ENCODE measurements at places on chromosomes 3 and 15.

- DNase-seq: no peak
Observed at GRCh38 chr15:31222773-31223341, 103.8 kb upstream of the KLF13 start.

GRCh38 chr3:11247362-11247761 is 24.8 kb upstream of the ATG7 start:
- no peak for DNase-seq

- no peak for DNase-seq
Observed at GRCh38 chr3:14541646-14542045, 1.5 kb upstream of the GRIP2 start.

DNA sequence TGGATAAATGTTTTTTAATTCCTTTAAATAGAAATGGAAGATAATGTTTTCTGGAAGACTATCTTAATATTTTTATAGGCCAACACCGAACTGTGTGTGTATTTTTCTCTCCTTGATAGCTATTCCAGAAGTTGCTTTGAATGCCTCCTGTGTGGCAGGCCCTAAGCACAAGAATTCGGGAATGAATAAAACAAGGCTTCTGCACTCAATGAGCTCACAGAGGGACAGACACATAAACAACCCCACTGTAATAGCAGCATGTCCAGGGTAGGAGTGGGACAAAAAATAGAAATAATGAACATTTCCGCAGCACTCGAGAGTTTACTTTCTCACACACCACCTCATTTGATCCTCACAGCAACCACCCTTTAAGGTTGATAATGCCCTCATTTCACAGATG is 18.0 kb downstream of the SRGAP3 start:
- no peak for DNase-seq

GRCh38 chr3:9957214-9957613 is 5.0 kb upstream of the PRRT3 start:
- no peak for DNase-seq

DNA sequence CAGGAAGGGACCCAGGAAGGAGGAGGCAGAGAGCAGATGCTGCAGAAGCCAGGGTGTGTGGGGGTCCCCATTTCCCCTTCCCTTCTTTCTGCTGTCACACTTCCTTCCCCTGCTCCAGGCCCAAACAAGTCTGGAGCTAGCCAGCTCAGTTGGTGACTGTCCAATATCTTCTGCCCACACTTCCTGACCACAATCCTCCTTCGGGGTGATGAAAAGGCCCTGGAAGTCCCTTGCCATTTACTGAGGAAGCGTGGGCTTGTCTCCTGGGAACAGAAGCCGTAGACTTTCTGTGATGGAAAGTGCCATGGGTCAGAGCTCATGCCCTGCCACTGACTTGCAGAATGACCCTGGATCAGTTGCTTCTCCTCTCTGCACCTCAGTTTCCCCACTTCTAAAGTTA is 39.0 kb downstream of the ANAPC13 start:
- no peak for DNase-seq

DNA sequence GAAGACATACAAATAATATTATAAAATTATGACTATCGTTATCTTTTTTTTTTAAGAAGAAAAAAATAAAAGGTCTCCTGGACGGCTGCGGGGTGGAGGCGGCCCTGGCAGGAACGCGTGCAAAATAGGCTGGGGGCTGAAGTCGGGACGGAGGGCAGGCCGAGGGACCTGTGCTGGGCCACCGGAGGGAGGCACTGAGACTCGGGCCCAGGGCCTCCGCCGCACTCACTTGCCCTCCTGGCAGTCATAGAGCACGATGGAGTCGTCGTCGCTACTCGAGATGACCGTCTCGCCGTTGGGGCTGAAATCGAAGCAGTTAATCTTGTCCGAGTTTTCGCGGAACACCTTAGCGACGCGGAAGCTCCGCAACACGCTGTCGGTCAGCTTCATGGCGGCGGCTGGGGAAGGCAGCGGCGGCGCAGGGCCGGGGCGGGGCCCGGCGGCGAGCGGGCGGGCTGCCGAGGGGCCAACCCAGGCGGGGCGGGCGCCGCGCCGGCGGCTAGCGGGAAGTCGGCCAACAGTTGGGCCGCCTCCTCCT is 408 bp downstream of the WDR82 start:
- peak; percentile 63 for DNase-seq

DNA sequence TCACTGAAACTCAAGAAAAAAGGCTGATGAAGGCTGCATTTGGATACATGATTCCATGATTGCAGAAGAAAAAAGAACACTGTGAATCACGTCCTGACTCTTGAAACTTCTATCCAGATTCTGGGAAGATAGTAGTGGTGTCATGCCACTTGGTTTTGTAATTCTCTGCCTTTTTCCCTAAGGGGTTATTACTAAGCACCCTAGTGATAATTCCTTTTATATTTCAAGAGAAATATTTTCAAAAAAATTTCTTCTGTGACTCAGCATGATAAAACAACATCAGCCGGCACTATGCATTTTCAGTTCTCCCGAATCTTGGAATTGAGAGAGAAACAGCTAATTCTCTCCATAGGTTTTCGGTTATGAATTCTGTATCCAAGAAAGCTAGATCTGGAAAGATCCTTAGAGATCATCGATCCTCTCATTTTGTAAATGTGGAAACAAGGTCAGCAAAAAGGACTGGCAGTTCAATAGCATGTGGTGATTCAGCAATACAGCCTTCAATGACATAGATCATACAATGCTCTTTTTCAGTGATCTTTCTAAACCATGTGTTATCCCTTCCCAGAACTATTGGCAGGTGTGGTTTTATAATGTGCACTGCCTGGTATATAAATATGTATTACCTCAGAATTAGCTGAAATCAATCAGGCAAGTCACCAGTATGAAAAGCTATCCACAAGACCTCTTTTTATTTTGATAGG is 42.6 kb upstream of the TP63 start:
- DNase-seq: no peak

- no peak for DNase-seq
Observed at GRCh38 chr3:27723001-27723445, 900 bp upstream of the EOMES start.

- no peak for DNase-seq
Observed at GRCh38 chr15:45471151-45471550, 51.4 kb downstream of the SLC30A4 start.

DNA sequence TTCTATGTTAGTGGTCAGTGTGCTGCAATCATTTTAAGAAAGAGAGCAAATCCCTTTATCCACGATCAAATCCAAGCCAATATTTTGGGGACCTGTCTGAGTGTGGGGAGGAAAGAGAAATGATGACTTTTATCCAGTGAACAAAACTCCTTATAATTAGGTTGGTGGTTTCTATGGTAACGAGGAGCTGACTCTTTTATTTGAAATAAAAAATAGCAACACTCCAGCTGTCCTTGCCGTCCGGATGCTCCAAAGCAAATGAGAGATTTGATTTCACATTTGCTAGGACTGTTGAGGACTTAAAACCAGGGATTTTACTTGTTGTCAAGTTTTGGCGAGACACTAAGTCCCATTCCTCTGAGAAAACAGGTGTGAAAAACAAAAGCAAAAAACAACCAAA is 154.0 kb upstream of the PRICKLE2 start:
- no peak for DNase-seq

GRCh38 chr3:185942907-185943759 is 5.3 kb upstream of the TRA2B start:
- DNase-seq: peak; percentile 84

DNA sequence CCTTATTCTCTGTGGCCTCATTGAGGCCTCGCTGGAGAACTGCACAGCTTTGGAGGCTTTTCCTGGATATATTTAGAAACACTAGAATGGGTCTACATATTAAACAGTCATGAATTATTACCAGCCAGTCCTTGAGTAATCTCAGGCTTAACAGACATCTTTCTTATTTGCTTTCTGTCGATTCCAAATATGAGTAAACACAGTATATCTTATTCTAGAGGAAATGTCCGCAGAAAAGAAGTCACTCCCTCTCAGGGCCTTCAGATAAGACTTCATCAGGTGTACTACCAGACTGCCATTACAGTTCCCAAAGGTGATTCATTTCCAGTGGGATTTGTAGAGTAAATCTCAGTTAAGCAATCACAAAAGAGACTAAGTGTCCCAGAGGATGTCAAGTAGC is 310.7 kb downstream of the RBMS3 start:
- DNase-seq: no peak

- no peak for DNase-seq
Observed at GRCh38 chr3:39211332-39212130, 19.1 kb upstream of the XIRP1 start.

DNA sequence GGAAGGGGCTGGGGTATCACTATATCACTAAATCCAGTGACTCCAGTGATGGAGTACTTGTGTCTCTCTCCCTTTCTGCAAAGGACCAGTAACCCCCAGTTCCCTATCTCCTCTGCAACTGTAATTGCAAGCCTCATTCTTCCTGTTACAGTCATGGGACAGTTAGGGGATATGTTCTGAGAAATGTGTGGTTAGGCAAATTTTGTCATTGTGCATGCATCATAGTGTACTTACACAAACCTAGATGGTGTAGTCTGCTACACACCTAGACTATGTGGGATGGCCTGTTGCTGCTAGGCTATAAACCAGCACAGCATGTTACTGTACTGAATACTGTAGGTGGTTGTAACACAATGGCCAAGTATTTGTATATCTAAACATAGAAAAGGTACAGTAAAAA is 2.2 kb downstream of the VPS8 start:
- no peak for DNase-seq

DNA sequence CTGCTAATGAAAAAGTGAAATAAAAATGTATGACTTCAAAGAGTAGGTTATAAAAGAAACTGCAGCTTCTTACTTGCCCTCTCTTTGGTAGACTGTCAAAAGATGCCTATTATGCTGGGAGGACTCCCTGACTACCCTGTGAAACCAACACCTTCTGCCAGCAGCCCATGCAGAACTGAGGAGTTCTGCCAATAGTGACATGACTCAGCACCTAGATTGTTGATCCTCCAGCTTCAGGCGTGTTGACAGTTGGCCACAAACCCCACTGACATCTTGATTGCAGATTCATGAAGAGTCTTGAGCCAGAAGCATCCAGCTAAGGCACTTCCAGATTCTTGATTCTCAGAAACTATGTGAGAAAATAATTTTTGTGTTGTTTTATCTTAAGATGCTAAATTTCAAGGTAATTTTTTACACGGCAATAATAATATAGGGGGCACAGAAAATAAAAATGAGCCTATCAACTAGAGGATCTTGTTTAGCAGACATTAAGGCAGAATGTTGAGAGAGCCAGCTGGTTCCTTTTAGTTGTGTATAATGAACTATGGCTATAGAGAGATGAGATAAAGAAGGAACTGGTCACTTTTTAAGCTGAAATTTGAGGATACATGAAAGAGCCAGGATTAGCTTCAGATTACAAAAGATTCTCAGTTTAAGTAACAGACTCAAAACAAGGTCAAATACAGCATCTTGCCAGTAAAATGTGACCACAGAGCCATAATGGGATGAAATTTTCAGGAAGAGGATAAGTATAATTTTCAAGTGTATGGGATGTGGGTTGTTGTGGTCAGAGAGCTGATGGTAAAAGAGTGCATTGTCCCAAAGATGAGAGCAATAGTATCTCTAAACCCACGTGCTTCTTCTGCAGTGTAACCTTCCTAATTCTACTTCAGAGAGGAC is 588.7 kb upstream of the CBLB start:
- DNase-seq: no peak

GRCh38 chr15:63587527-63587926 is 9.7 kb upstream of the FBXL22 start:
- DNase-seq: no peak

GRCh38 chr3:174620855-174621472 is 238.2 kb upstream of the NAALADL2 start:
- DNase-seq: no peak

DNA sequence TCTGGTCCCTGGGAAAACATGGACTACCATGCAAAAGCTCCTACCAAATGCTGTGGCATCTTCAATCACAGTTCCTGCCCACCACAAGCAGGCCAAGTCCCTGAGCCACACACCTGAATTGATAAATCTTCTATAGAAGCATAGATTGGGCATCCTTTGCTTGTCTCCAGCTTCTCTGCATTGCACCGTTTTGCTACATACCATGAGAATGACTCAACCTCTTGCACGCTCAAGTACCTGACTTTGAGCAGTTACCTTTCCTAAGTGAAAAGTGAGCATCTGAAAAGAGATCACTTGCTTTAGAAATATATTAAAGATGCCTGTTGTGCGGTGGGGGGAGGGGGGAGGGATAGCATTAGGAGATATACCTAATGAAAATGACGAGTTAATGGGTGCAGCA is 31.3 kb downstream of the GATM start:
- DNase-seq: no peak

All from activated CD8-positive, alpha-beta memory T cell treated with anti-CD3 and anti-CD28 coated beads, Interleukin-2, amount 50 U/mL, for 4 hours (primary cell).